ENCODE measurements at places on chromosomes 16 and 17.

- no peak for DNase-seq
Measured at GRCh38 chr17:81002409-81003361, 11.0 kb downstream of the CHMP6 start.

DNA sequence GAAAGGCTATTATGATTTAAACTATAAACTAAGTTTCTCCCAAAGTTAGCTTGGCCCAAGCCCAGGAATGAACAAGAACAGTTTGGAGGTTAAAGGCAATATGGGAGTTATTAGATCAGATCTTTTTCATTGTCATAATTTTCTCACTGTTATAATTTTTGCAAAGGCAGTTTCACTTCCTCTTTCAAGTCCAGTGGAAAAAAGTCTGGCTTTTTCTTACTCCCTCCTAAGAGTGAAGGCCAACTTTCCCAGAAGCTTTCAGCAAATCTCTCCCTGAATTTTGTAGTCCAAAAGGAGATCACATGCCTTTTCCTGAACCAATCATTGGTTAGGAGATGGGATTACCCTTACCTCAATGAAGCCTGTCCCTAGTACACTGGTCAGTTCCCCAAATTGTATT is 9.1 kb upstream of the BLMH start:
- DNase-seq, result no peak

- no peak for DNase-seq
Measured at GRCh38 chr16:6753553-6753952, 579.1 kb upstream of the RBFOX1 start.

DNA sequence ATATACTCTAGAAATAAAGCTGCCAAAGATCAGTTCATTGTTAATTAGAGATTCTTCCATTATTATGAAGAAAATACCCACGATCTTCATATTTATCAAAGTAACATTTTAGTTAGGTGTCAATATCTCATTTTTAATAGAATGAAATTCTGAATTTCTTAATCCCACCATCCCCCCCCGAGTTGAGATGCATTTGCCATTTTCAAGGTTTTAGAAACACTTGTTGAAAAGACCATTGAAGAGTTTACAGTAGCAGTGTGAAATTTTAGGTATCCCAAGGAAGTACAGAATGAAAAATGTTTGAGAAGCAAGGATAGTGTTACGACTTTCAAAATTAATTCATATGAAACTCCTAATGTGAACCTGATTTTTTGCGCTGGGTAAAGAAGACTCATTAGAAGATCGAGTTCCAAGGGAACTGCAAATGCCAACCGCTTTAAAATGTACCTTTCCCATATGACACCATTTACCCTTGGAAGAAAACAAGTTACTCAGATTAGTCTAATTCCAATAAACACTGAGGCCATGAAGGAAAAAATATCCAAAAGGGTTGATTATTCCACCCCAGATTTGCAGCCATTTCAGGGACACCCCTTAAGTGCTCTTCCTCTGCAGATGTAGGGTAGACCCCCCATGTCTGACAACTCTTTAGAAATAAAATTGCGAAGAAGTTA is 731 bp downstream of the IKZF3 start:
- no peak for DNase-seq

DNA sequence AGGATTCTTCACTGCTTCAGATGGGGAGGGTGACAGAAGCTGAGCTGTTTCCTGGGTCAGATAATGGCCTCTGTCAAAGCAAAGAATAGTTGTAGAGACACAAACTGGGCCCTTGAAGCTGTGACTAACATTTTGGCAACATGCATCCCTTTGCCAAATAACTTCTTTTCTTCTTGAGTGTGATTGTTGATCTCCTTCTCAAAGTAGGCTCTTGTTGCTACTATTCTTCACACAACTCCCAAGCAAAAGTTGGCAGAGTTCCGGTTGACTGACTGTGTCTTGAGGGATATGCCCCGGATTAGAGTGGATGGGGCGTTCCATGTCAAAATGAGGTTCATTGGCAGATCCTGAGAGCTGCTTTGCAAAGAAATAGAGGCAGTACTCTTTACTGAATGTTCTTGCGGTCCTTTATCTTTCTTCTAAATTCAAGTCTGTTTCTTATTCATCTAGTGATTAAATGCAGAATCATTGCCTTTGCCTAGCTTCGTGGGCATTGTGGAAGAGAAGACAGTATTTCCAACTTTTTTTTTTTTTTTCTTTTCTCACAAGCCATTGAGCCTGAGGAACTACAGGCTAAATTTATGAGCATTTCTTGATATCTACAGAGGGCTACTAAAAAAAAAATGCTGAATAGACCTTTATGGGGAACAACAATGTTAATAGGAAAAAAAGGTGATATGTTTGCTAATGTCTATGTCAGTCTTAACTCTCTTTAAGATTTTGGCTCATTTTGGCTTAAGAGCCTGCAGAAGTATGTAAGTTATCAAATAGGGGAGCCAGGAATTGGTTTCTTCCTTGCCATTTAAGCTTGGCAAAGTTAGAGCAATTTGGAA is 5.8 kb downstream of the WIPF2 start:
- no peak for DNase-seq
